ENCODE measurements at places on chromosomes 4 and X. TPM values are rescaled to one million over a fixed set of nuclear protein-coding genes. Genes with fewer than 3 reads are reported as not detected.

GRCh38 chrX:638482-639131 lies 8.0 kb downstream of the SHOX start:
- no peak for DNase-seq

- no peak for DNase-seq
Observed at GRCh38 chrX:47574076-47574546, 8.1 kb upstream of the TIMP1 start.

The RNF175 gene
- not detected for total RNA-seq

DNA sequence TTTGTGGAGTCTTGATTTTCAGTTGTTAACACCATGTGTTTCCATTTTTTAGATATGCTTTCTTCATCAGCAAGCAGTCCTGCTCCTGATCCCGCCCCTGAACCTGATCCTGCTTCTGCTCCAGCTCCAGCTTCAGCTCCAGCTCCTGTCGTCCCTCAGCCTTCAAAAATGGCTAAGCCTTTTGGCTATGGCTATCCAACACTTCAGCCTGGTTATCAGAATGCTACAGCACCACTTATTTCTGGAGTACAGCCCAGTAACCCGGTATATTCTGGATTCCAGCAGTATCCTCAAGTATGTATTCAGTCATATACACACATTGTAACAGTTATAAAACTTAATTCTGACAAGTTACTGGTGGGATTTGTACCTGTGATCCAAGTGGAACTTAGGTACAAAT lies 60.9 kb downstream of the SEC24B start:
- DNase-seq = no peak

GRCh38 chr4:92735025-92735665 lies 431.4 kb downstream of the GRID2 start:
- DNase-seq = no peak

Measured in uterus (tissue), 4 donors.